ENCODE measurements at places on chromosomes 3 and 15. TPM values are rescaled to one million over a fixed set of nuclear protein-coding genes. Genes with fewer than 3 reads are reported as not detected.

DNA sequence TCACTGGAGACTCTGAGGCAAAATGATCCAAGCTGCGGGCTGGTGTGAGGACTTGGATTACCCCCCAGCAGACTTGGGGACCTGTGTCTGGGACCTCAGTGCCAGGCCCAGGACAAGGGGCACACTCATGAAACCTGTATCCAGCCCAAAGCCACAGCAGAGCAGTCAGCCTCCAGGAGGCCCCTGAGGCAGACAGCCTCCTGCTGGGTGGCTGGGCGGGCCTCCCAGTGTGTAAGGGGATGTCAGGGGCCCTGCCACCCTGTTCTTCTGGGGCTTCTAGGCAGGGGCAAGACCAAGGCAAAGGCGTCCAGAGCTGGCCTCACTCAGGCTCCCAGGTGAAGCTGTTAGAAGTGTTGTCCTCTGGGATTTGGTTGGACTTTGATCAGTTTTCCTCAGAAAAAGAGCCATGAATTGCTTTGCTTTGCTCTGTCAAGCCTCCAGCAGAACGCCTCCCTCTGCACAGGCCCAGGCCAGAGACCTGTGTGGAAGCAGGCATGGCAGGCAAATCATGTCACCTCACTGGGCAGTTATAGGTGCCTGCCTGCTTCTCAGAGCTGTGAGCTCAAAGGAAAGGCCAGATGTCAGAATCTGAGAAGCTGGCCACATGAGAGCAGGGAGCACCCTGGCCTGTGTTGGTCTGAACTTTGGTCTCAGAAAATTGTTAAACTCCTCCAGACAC is 77.4 kb downstream of the SMAD6 start:
- DNase-seq: no peak

DNA sequence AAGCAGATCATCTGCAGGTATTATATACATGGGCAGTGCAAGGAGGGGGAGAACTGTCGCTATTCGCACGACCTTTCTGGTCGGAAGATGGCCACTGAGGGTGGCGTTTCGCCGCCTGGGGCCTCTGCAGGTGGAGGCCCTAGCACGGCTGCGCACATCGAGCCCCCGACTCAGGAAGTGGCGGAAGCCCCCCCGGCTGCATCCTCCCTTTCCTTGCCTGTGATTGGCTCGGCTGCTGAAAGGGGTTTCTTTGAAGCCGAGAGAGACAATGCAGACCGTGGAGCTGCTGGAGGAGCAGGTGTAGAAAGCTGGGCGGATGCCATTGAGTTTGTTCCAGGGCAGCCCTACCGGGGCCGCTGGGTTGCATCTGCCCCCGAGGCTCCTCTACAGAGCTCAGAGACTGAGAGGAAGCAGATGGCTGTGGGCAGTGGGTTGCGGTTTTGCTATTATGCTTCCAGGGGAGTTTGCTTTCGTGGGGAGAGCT is 639 bp downstream of the MKRN3 start:
- DNase-seq: peak; percentile 67

DNA sequence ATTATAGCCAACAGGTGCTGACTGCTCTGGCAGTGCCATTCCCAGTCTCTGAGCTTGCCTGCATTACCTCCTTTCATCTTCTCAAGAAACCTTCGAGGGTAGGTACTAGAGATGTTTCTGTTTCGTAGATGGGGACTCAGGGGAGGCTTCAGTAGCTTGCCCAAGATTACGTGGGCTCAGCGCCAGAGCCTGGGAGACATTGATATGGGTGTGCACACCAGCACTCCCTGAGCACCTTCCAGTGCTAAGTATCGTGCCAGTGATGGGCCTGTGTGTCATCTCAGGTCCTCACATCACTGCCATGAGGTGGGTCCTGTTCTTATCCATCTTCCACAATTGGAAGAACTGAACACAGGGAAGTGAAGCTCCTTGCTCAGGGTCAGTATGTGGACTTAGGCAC is 15.2 kb downstream of the TSEN2 start:
- no peak for DNase-seq

- DNase-seq: no peak
Observed at GRCh38 chr3:107877936-107878335, 212.9 kb downstream of the CD47 start.

DNA sequence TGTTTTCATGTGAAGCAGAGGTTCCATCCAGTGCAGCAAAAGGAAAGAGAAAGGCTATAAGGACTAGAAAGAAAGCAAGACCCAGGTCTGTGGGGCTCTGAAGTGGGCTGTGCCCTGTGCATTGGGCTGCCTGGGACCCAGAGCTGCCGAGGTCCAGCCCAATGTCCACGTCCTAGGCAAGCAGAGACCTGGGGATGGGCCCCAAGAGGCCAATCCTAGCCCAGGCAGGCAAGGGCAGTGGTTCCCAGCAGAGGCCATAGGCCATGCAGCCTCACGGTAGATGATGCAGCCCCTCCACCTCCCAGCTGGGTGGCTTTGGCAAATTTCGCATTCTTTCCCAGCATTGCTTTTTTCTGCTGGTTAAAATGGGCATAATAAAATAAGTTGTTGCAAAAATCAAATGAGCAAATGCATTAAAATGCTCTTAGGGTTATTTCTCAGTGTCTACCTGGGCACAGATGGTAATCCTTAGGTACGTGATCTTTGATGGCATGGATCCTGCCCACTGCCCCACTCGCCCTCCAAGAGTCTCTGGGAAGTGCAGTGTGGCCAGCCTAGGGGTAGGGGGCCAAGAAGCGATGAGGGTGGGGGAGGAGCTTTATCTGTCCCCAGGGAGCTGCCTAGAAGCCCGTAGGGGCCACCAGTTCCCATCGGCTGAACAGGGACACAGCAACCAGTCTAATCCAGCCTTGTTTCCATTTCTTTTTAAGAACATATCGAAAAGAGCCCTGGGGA is 22.3 kb upstream of the GP9 start:
- no peak for DNase-seq

DNA sequence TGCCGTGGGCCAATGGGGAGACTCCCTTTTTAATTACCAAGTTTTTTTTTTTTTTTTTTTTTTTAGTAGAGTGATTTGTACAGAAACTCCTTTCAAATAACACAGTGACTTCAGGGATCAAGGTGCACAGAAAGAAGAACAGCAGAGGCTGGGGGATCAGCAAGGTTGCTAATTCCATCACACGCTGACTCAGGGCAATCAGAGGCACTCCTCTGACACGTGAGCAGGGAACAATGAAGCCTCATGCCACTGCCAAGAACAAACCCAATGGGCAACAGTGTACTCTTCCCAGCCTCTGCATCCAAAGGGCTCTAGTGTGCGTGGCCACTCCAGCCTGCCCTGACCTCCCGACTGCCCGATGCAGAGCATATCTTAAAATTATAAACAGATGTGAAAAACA is 186.7 kb upstream of the WNT5A start:
- DNase-seq: no peak

DNA sequence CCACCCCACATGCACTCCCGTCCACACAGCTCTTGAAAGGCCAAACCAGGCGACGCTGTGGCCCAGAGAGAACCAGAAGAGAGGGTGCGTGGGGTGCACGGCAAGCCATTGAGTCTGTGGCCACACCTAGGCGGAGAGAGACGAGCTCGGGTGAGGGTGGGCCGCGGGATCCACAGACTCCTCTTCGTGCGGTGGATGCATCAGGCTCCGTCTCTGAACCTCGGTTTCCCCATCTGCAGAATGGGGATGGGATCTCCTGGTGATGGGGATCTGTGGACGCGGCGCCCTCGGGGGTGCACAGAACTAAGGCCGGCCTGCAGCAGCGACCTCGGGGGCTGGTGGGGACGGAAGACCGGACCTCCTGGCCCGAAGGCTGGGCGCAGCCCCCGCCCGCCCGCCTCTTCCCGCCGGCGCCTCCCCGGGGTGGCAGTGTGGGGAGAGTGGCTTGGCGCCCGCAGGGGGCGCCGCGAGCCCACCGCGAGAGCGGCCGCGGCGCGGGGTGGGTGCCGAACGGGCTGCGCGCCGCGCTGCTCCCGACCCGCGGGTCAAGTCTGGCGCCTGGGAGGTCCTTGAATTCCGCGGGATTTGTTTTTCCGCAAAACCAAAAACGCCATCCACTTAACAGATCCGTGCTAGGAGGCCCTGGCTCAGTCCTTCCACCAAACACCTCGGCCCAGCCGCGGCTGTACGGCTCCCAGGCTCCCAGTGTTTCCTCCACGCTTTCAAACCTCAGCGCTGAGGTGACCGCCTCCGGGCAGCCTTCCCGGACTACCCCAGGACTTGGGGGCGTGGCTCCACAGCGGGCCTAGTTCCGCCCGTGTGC is 13.2 kb upstream of the ADPGK start:
- peak; percentile 67 for DNase-seq

GOLGA8Q gene
- total RNA-seq: not detected

DNA sequence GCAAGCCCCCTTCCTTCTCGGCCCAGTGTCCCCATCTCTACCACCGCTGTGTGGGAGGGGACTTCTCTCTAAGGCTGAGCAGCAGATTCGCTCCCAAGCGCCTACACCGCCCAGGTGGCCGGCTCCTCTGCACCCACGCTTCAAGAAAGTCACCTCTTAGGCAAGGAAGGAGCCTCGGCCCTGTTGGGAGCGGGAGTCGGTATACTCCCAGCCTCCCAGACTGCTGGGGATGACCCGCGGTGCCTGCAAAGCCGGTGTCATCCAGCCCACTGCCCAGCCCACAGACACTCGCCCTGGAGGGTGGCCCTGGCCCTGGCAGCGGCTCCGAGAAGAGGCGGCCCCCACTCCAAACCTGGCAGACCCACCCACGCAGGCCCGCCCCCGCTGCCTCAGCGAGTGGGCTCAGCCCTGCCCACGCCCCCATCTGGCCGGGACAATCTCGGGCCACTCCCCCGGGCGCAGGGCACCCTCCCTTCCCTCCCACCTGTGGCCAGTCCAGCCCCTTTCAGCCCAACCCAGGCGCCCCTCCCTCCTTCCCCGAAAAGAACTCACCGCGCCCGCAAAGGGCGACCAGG is 396 bp downstream of the CHRNB4 start:
- DNase-seq: no peak

DNA sequence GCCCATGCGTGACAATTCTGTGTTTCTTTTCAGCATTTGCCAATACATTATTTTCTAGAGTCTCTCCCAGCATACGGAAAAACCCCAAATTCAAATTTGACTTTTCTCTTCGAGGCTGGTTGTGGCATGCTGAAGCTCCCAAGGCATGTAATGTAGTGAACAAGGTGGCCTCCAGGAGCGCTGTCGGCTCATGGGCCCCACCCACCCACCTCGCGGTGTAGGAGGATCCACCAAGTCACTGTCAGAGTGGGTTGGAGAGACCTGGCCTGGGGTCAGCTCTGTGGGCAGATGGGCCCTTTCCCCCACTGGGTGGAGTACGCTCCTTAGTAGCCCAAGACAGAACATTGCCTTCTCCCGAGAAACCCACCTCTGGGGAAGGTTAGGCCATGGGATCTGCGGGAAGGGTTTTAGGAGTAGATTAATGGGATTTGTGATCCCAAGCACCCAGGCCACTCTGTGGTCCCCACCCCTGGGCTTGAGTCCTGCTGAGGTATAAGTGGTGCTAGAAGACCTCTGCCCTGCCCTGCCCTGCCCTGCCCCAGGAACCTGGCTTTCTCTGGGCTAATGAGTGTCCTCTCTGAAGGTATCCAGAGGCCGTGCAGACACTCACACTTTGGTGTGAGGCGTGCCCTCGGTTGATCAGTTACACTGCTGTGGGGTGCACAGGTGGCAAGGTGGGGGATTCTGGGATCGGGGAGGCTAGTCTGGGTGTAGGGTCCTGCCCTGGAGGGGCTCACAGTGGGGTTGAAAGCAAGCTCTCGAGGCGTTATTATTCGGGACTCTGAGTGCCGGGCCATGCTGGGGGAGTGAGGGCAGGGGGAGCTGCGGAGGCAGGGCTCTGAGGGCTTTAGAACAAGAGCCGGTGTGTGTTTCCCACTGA is 97.9 kb downstream of the APBA2 start:
- DNase-seq: no peak

DNA sequence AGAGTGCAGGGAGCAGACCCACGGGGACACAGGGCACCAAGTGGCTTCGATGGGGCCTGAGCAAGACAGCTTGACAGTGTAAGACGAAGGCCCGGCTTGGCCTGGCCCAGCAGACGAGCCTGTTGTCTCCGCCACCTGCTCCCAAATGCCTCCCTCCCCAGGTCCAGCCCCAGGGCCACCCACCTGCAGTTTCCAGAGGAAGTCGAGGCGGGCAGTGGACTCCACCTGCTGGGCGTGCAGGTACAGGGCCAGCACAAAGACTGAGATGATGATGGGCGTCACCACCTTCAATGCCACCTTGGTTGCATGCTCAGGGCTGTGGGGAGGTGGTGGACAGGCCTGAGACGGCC is 94.1 kb downstream of the SEC22A start:
- DNase-seq: no peak

CD86 gene
- total RNA-seq: 0.15 TPM

- DNase-seq: no peak
Observed at GRCh38 chr3:127417709-127418559, 130.1 kb upstream of the PRR20G start.

IQCF5 gene
- not detected for total RNA-seq

GRCh38 chr15:72766780-72767179 is 16.8 kb downstream of the ADPGK start:
- no peak for DNase-seq

GRCh38 chr3:117407317-117407716 is 697.7 kb downstream of the TUSC7 start:
- peak; percentile 9 for DNase-seq

SLCO2A1 gene
- total RNA-seq: 4.8 TPM

DNA sequence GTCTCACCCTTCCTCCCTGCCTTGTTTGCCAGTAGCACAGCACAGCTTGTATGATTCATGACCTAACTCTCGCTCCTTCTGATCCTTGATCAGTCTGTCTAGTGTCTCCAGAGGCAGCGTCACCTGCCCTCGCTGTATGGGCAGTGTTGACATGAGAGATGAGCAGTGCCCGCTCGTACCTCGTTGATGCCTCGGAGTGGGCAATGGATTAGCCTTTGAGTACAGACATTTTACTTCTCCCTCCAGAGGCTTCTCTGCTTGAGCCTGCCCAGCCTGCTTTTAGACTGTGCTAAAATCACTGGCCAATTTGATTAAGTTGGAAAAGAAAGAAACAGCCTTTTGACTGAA is 569.0 kb downstream of the NTRK3 start:
- DNase-seq: peak; percentile 1

VPS39 gene
- 13.1 TPM for total RNA-seq

GRCh38 chr15:63701365-63701764 is 104.2 kb downstream of the FBXL22 start:
- no peak for DNase-seq

GRCh38 chr15:41772720-41773331 is 1.5 kb upstream of the MAPKBP1 start:
- DNase-seq: peak; percentile 61

DNA sequence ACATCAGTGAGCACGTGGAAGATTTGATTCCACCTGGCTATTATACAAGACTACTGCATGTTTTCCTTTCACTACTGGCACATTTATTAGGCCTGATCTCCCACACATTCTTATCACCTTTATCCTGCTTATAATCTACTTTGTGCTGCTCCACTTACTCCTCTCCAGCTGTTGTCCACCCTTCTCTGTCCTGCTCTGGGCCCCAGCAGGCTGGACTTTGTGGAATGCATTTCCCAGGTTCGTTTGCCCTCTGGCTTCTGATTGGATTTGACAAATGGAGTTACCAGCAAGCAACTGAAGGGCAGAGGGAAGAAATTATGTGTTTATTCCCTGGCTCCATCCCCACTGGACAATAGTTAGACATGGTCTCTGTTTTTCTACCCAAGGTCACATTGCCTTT is 75.5 kb downstream of the DCLK3 start:
- DNase-seq: no peak

Data from Daoy (cell line).